ENCODE measurements at places on chromosomes 4 and X.
A peak's percentile ranks its signal among the peaks of the same experiment; 100 is the strongest.

DNA sequence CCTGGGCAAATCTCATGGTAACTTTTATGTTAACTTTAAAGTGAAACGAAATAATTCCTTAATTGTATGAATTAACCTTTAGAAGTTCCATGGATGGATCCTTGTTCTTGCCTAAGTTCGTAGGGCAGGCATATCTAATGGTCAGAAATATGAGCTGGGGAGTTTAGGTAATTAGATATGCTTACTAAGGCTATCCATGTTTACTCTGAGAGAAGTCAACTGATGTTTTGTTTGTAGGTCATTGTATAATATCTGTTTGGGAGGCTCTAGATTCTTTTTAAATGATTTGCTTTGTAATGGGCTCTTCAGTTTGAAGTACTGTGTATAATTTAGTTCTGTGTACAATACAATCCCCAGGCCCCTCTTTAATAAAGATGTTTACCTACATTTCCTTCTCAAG is 117.0 kb downstream of the DCK start:
- peak; percentile 92 for DNase-seq

DNA sequence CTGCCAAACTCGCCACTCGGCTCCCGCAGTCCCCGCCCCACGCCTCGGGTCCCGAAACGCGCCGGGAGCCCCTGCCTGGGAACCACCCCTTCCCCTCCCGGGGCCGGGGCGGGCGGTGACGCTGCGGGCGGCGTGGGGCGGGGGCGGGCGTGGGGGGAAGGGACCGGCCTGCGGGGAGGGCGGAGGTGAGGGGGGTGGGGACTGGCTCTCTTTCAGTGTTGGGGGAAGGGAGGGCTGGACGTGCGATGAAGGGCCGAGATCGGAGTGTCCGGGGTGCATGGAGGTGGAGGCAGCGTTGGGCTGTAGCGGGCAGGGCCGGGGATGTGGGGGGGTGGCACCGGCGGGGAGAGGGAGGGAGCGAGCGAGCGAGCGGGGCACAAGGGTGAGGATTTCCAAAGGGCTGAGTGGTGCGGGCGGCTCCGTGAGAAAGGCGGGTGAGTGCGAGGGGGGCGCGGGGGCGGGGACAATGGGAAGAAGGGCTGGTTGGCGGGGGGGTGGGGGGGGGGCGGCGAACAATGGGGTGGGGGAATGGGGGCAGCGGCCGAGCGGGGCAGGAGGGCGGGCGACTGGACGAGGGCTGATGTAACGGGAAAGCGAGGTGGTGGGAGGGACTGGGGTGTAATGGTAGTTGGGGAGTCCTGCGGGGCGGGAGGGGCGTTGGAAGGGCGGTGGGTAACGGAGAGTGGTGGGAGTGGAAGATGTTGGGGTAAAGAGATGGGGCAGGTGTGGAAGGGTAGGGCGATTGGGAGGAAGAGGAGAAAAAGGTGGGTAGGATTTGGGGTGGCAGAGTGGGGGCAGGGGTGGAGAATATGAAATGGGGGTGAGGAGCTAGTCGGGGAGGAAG is 578 bp downstream of the DCUN1D4 start:
- DNase-seq: no peak

DNA sequence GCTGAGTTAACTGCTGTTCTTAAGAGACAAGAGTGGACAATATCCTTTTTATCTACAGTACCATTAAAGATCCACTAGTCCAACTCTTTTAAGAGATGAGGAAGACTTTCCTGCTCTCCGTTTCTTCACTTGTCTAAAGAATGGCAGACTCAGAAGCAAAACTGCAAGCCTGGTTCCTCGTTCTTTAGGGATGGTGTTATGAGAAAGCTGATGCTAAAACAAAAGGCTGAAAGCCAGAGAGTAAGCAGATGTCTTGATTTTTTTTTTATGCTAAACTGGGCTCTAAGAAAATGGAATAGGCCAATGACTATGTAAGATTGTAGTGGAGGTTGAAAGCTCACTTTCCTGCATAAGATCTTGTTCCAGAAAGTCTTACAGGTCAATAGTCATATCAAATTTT is 78.1 kb downstream of the CNGA2 start:
- no peak for DNase-seq

DNA sequence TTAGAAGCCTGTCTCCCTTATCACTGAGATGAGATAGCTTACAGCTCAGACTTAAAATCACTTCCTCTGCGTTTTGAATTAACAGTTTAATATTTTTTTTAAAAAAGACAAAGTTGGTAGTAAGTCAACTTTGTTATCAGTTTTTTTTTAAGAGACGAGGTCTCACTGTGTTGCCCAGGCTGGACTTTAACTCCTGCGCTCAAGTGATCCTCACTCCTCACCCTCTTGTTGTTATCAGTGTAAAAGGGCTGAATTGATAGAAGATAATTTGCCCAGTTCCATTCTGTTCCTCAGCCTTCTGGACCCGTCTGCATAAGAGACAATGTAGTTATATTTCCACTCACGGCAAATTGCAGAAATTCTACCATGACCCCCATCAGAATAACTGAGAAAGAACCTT is 245.4 kb downstream of the DCTD start:
- no peak for DNase-seq

DNA sequence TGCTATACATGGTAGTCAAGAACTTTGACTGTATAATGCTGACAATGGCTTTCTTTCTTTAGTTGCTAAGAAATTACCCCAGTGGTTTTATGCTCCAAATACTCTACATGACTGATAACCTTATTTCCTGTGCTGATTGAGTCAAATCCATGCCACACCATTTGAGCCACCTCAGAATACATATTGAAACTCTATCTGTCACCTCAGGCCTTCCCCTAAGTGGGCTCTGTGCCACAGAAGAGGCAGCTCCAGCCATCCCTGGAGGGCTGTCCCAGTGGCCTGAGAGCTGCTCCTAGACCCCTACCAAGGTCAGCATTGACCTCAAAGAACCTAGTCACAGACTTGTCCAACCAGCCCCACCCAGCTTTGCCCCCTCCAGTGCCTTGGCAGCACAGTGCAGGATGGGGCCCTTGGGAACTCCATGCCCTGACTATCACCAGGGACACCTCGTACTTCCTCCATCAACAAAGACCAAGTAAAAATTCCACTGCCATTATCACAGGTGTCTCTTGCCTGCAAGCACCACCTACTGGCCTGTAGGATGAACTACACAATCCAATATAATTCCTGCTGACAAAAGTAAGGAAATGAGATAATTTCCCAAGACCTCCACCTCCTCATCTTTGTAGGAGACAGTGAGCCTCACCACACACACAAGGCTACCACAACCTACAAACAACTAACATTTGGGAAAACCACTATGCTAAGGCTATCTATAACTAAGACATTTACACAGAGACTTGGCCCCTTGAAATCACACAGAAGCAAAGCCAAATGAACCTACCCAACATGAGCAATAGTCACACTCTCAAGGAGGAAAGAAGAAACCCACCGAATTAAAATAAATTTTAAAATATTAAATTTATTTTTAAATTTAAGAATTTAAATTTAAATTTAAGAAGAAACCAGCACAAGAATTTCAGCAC is 239.9 kb downstream of the NKX6-1 start:
- DNase-seq: no peak

DNA sequence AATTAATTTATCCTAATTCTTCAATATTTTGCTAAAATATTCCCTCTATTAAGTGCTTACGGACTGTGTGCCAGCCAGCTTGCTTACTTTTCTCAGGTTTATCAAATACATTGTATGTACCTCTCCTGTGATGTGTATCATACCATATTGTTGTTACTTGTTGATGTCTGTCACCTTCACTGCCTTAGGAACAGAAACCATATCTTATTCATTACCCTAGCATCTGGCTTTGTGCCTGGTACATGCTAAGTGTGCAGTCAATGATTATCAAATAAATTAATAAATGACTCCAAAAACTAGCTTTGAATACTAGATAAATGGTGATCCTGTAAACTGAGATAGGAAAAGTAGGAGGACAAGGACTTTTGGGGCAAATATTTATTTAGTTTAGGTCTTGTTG is 6.9 kb downstream of the CLCN3 start:
- DNase-seq: no peak

- DNase-seq: no peak
Observed at GRCh38 chr4:66045913-66046312, 375.6 kb upstream of the EPHA5 start.

- no peak for DNase-seq
Observed at GRCh38 chr4:12579172-12579571, 905.0 kb downstream of the RAB28 start.

- no peak for DNase-seq
Observed at GRCh38 chr4:139593091-139593564, 37.1 kb upstream of the SETD7 start.
